ENCODE measurements at places on chromosomes 3 and 15.

GRCh38 chr3:132034486-132035464 lies at the start of gene CPNE4:
Gene CPNE4 (minus strand): TSS chr3:132035014.
- DNase-seq = peak; percentile 65

GRCh38 chr3:101128001-101128400 lies 134.8 kb upstream of the ABI3BP start:
- no peak for DNase-seq

GRCh38 chr3:170529346-170529745 lies 56.5 kb downstream of the SLC7A14 start:
- no peak for DNase-seq

DNA sequence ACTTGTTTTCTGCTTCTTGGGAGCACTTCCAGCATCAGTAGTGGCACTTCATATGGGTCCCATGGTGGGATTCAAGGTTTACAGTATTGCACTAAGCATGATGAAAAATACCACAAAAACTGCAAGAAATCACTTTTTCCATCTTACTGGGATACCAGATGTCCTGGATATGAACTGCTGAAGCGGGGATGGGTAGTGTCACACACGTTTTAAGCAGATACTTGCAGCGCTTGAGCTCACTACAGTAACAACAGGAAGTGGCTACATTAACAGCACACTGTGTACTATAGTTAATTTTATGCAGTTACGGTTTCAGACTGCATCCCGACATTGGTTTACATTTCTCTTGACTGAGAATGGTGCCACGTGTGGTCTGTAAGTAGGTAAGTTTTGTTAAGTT lies 3.5 kb upstream of the ISG20 start:
- no peak for DNase-seq

DNA sequence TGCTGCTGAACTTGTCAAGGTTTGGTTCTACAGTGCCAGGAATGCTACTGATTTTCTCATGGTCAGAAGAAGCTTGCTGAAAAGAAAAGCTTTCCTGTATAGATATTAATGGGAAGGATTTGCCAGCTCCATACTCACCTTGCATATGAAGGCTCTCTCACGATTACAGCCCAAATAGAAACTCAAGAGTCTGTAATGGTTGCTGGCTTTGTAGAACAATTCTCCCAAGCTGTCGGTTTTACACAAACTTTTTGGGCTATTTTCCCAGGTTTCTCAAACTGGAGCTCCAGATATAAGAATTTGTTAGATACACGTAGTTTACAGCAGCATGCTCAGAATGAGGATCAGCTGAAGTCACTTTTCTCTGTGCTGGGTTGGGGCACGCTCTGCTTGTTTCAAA lies 30.1 kb upstream of the LRRC3B start:
- no peak for DNase-seq

GRCh38 chr3:113536627-113537101 lies 4.3 kb downstream of the SIDT1 start:
- DNase-seq = no peak

- no peak for DNase-seq
Observed at GRCh38 chr15:93341164-93341563, 252.2 kb upstream of the RGMA start.
